ENCODE measurements at places on chromosomes 7 and 10.

- DNase-seq = no peak
These were observed 219.2 kb downstream of the C7orf25 start for GRCh38 chr7:42692621-42693020.

DNA sequence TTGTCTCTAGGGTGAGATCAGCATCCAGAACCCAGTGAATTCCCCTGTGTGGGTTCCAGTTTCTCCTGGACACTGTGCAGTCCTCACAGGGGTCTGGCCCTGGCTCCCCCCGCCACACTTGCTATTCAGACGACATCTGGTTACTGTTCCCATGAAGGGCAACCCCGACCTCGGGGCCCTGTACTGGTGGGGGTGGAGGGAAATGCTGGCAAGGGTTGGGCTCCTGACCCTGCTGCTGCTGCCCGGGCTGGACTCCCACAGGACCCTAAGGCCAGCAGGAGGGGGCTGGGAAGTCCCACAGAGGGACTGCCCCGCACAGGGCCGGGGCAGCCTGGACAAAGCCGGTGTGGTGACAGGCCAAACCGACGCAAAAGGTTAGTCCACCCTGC lies 768 bp upstream of the CPA1 start:
- DNase-seq = no peak

DNA sequence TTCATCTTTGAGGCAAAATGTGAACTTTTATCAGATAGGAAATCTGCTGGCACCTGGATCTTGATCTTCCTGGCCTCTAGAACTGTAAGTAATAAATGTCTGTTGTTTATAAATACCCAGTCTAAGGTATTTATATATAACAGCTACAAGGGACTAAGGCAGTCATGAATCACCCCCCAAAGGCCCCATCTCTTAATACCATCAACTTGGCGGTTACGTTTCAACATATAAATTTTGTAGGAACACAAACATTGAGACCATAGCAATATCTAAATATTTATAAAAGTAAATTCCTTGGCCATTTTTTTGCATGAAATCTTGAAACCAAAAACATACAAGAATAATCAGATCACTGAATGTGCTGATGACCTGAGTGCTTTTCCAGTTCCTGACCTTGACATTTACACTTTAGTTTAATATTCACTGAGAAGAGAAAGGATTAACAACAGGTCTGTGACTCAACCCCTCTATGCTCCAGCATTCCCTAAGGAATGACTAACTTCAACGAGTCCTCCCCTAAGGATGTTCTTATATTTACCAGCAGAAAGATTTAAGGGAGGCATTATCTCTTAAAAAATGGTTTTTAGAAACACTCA lies 1438.5 kb upstream of the CELF2 start:
- no peak for DNase-seq

GRCh38 chr7:3312583-3312982 lies 11.5 kb downstream of the SDK1 start:
- DNase-seq = no peak

GRCh38 chr7:63876707-63877322 lies 121.8 kb upstream of the ZNF722 start:
- no peak for DNase-seq

DNA sequence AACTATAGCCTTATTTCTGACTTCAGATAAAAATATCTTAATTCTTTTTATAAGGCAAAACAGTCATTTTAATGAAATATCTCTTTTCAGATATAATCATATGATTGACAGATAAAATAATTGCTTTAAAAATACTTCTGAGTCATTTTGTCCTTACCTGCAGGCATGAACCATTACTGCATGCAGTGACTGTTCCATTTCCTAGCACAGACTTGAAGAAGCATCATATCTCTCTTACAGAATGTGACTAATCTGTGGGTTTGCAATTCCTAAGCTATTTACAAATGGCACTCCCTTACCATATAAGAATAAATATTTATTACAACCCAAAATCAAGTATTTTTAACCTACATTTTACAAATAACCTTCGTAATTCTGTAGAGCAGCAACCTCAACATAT lies 120.7 kb downstream of the SRPK2 start:
- DNase-seq = no peak

GRCh38 chr7:69597278-69598076 lies 798 bp upstream of the AUTS2 start:
- no peak for DNase-seq

GRCh38 chr10:117609796-117610170 lies 67.2 kb downstream of the EMX2 start:
- DNase-seq = no peak

- no peak for DNase-seq
These were observed 680.7 kb downstream of the SUGCT start for GRCh38 chr7:40815512-40815911.

GRCh38 chr10:18043148-18044006 lies 91.7 kb downstream of the SLC39A12 start:
- DNase-seq = no peak

- no peak for DNase-seq
These were observed 22.6 kb upstream of the PSAP start for GRCh38 chr10:71873582-71874211.

DNA sequence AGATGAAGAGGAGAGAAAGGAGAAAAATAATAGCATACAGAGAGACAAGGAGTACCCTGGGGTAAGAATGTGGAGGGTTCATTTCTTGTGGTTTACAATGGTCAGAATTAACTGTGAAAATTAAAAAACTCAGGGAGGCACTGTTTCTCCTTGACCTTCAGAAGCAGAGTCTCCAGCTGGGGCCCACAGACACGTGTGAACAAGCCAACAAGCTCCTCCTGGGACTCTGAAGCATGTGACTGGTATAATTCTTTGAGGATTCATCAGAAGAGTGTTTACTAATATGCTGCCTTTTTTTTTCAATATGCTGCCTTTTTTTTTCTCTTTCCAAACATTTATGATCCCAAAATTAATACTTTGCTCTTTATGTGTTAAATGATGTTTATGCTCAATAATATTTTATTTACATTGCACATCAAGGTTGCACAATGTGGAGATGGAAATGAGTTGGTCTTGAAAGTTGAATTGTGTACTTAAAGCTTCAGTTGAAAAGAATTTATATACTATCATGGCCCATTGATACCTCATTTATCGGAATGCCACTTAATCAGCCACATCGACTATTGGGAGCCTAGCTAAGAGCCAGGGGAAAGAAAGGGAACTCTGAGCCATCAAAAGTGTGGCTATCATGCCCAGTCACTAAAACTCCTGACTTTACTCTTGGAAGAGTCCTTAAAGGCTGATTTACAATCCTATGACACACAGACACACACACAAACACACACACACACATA lies 134.7 kb upstream of the RHOBTB1 start:
- no peak for DNase-seq

DNA sequence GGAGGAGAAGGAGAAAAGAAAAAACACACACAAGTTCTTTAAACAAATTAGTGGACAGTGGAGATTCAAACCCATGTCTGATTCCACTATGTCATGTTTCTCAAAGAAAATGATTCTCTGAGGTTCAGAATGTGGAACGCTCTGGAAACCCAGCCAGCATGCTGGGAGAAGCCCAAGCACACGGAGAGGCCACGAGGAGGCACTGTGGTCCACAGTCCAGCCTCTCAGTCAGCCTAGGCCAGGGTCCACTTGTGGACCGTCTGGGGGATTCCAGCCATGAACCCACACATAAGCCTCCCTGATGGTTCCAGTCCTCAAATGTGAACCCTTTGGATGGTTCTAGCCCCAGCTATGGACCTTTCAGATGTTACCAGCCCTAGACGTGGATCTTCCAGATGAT lies 73.4 kb downstream of the CAV1 start:
- DNase-seq = no peak

DNA sequence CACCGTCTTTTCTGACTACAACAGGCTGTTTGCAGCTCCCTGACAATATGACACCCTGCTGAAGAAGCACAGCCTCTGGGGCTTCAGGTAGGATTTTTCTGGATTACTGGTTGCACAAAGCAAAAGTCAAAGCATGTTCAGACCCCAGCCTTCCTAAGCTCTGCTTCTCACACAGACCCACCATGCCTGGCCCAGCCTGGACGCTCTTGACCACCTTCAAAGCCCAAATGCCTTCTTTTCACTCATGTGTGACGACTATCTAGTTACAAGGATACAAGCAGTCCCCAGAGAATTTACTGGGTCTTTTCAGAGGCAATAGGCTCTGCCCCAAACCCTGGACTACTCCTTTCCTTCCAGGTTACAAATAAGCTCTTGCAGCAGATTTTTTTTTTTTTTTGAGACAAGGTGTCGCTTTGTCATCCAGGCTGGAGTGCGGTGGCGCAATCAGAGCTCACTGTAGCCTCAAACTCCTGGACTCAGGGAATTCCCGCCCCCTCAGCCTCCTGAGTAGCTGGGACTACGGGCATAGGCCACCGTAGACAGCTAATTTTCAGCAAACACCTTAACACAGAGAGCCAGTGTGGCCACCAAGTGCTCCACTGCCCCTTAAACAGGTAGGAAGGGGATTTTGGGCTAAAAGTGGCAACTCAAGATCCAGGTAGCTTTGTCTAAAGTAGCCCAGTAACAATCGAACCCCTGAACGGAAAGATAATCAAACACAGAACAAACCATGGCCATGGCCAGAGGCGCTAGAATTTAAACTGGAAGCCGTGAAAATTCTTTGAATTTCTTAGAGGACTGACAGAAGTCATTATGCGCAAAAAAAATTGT lies 16.2 kb downstream of the SVIL start:
- DNase-seq = peak; percentile 44

- DNase-seq = no peak
These were observed 25.2 kb downstream of the YWHAG start for GRCh38 chr7:76333511-76334101.

DNA sequence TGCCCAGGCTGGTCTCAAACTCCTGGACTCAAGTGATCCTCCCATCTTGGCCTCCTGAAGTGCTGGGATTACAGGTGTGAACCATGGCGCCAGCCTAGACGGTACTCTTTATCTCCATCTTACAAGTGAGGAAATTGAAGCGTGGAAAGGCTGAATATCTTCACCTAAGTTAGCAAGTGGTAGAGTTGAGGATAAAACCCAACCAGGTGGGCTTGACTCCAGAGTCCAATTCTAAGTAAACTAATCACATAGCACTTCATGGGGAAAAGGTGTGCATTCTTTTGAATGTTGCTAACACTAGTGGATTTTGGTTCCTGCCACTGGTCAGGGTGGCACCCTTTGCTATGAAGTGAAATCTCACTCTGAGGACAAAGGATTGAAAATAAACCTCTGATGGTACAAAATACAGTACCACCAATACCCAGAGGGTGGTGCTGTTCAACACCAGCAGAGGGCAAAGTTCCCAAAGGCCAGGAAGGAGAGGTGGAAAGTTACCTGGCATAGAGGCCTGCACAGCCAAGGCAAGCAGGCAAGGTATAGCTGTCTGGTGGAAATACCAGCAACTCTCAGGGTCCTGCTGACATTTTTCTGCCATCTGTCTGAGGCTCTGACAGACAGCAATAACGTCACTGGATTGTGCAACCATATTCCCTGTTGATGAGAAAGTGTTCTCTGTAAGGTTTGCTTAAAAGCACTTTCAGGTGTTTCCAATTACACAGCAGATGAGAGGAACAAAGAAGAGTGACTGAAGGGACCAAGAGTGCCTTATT lies 17.6 kb downstream of the ZDHHC16 start:
- peak; percentile 54 for DNase-seq

GRCh38 chr7:55026867-55027490 lies 8.2 kb downstream of the EGFR start:
- DNase-seq = no peak

DNA sequence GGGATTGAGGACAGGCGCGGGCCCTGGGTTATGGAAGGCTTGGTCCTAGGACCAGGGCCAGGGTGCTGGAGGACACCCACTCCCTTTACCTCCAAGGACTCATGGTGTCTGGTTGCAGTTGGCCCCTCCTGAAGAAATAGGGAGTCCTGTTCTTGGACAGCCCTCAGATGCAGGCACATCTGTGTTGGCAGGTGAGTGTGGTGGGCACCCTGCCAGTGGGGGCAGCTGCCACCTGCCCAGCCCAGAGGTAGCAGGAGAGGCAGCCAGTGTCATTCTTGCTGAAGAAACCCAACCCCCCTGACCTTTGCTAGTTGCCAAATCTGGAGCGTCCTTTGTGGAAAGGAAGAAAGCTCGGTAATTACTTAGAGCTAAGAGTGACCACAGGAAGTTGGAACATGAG lies 8.3 kb downstream of the GALNT17 start:
- no peak for DNase-seq

DNA sequence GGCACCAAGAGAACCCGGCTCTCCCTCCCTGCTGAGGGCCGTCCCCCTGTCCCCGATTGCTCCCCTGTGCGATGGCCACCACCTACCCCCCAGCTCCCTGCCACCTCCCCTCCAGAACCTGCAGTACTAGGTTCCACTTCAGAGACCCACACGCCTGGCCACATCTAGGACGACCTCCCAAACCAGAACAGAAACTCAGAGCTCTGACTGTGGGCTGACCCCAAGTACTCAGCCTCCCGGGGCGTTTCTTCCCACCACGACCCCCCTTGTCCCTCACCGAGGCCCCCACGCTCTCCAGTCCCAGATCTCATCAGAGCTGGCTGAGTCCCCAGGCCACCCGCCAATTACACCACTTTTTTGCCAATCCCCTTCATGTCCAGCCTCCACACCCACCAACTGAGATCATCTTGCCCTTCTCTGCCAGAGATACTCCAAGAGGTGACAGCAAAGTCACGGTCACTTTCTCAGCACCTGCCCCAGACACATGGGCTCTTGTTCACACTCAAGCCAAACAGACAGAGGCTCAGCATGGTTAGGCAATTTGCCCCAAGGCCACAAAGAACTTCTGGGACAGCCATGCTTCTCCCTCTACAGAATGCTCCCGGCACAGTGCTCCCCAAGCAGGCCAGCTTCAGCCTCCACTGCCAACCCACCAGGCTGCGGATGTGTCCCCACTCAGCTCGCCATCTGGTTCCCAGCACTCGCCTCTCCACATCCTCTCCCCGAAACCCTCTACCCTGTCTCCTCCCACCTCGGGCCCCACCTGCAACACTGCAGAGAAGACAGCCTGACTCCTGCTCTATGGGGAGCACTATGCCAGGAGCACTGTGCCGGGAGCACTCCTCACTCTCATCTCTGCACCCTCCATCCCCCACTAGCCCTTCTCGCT lies 4.7 kb downstream of the TMEM120A start:
- DNase-seq = no peak

GRCh38 chr10:128573281-128573845 lies 447.1 kb upstream of the MKI67 start:
- DNase-seq = no peak

GRCh38 chr7:124155432-124156022 lies 122.7 kb upstream of the TMEM229A start:
- peak; percentile 7 for DNase-seq

Measured in NCI-H1436 (cell line).